ENCODE measurements at places on chromosomes 1 and 21. TPM values are rescaled to one million over a fixed set of nuclear protein-coding genes. Genes with fewer than 3 reads are reported as not detected.

The MYBPH gene
- total RNA-seq, result not detected

GRCh38 chr1:223126741-223127140 is 16.3 kb downstream of the TLR5 start:
- no peak for DNase-seq

The PTBP2 gene
- 55.6 TPM for total RNA-seq

DNA sequence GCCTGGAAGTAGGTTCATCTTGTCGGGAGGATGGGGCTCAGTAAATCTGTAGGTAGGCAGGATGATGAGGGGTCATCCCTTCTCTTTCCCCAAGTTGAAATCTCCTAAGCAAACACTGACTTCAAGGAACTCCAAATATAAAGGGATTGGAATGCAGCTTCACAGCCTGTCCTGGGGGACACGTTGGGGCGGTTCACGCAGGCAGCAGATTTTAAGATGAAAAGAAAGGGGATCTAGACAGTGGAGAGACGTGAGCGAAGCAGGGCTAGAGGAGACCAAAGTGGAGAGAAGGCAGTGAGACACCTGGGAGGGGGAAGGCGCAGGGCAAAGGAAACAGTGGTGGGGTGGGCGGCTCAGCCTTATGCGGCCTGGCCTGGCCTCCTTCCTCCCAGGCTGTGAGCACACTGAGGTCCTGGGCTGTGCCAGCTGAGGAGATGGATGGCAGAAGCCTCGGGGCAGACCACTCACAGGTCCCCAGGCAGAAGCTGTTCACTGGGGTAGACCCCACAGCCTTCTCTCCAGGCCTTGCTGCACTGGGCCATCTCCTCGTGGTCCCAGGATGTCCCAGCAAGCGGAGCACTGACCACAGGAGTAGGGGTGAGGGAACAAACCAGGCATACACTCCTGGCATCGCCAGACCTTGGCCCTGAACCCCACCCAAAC is 51.7 kb downstream of the TOR1AIP2 start:
- DNase-seq, result no peak

The CELA2A gene
- total RNA-seq, result 0.94 TPM

GRCh38 chr1:103563056-103563455 is 8.3 kb upstream of the AMY2B start:
- DNase-seq, result no peak

DNA sequence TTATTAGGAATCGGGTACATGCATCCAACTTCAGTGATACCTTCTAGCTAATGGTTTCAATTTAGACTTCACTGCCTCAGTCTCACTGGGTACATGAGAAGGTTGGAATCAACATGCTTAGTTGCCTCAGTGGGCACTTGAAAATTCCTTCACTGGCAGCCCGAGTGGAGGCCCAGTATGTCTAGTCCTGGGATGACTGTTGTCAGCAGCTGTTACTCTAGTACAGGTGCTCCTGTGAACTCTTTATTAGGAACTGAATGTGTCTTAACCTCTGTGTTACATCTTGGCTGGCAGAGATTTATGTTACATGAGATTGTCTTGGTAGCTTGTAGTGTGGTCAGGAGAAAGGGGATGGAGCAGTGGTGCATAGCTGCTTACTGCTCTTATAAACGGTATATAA is 13.4 kb downstream of the PLA2G2E start:
- DNase-seq, result no peak

GRCh38 chr1:90318431-90318830 is 323.5 kb downstream of the ZNF326 start:
- no peak for DNase-seq

DNA sequence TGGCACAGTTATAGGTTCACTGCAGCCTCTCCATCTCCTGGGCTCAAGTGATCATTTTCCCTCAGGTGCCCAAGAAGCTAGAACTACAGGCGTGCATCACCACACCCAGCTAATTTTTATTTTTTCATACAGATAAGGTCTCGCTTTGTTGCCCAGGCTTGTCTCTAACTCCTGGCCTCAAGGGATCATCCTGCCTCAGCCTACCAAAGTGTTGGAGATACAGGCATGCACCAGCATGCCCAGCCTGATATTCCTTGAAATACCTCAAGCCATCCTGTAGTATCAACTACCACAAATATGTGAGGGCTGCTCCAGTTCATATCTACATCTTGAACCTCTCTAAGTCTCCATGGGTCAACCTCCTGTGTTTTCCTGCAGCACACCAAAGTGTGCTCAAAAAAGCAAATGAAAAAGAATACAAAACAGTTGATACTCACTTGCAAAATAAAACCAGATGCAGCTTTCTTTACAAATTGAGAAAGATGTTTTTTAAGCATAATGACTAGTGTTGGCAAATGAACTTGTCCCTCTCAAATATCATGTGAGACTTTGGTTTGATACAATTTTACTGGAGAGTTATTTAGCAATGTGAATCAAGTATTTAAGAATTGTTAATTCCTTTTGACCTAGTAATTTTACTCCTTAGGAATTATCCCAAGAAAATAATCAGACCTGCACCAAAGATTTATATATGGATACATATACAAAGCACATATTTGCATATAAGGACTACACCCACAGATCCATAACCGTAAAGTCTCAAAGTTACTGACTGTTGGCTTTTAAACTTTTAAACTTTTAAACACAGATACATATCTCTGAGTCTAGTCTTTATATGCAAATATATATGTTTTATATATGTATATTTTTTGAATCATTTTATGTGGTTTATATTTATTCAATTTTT is 197.7 kb downstream of the NRIP1 start:
- no peak for DNase-seq

DNA sequence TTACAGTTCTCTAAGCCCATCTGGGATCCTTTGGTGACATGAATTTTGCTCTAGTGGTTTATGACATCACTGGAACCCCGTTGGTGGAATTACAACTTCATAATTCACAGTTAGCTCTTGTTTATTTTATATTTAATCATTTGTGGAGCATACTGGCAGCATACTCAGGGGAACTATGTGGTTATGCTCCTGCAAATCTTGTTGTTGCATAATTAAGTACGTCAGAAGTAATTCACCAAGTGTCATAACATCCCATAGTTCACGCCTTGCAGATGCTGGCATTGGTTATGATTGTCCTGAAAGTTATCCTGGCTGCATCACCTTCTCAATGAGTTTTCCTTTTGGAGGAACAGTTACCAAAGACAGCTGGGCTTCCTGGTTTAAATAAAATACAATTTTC is 16.5 kb downstream of the PRRX1 start:
- DNase-seq, result no peak
